Vagina (tissue), 2 donors: ENCODE measurements at places on chromosomes 13 and 19. TPM values are rescaled to one million over a fixed set of nuclear protein-coding genes. Genes with fewer than 3 reads are reported as not detected.

- H3K27me3 ChIP-seq = no peaks in the 10 kb centered on the region
- no peaks in the 10 kb centered on the region for H3K36me3 ChIP-seq
- no peak for DNase-seq
Measured at GRCh38 chr13:55038230-55038629, 2009.6 kb downstream of the OLFM4 start.

The NLRP4 gene
- total RNA-seq = not detected

- no peaks in the 10 kb centered on the region for H3K27me3 ChIP-seq
- peaks cover 5% of the 10 kb centered on the region for H3K4me1 ChIP-seq
Measured at GRCh38 chr13:112743451-112744167, 53.8 kb downstream of the ATP11A start.

DNA sequence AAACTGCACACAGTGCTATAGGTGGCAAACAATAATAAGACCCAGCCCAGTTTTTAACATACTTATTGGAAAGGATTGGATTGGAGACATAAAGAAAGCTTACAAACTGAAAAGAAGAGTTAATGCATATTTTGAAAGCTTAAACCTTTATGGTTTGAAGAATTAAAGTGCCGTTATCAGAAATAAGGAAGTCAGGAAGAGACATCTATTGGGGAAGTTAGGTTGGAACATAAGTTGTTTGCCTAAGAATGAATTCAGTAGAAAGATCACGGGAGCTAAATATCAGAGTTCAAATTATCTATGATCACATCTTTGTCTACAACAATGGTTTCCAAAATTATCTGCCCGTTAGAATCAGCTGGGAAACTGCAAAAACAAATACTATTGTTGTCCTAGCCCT, 767.9 kb downstream of the PCDH9 start:
- no peak overlapping the region for H3K27ac ChIP-seq
- H3K36me3 ChIP-seq = no peaks in the 10 kb centered on the region
- no peak for DNase-seq
- H3K4me1 ChIP-seq = no peaks in the 10 kb centered on the region
- H3K27me3 ChIP-seq = no peaks in the 10 kb centered on the region

GRCh38 chr19:19230999-19231398, 19.2 kb downstream of the NCAN start:
- H3K36me3 ChIP-seq = no peaks in the 10 kb centered on the region
- H3K4me3 ChIP-seq = no peak overlapping the region
- H3K4me1 ChIP-seq = no peaks in the 10 kb centered on the region
- H3K27ac ChIP-seq = no peak overlapping the region
- DNase-seq = no peak

DNA sequence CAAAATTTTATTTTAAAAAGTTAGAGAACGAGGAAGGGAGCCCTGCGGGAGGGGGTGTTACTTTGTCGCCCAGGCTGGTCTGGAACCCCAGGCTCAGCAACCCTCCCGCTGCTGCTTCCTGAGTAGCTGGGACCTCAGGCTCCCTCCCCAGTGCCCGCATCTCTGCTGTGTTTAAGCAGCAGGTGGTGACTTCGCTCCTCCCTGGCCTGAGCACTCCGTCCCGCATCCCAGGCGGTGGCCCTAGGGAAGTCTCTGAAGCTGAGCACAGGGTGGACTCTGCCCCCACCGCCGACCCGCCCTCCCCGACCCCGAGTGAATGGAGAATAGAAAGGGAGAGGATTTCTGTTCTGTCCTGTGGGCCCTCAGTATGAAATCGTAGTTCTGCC, 30.5 kb downstream of the ZNF701 start:
- no peak for DNase-seq
- peak overlapping the region; percentile 91 for H3K27ac ChIP-seq
- H3K27me3 ChIP-seq = no peaks in the 10 kb centered on the region
- H3K4me1 ChIP-seq = peaks cover 15% of the 10 kb centered on the region
- H3K36me3 ChIP-seq = no peaks in the 10 kb centered on the region

GRCh38 chr19:8451885-8452284, 7.1 kb downstream of the HNRNPM start:
- H3K4me3 ChIP-seq = no peak overlapping the region
- H3K27ac ChIP-seq = no peak overlapping the region
- no peak for DNase-seq
- H3K27me3 ChIP-seq = no peaks in the 10 kb centered on the region
- H3K36me3 ChIP-seq = peaks cover 19% of the 10 kb centered on the region

DNA sequence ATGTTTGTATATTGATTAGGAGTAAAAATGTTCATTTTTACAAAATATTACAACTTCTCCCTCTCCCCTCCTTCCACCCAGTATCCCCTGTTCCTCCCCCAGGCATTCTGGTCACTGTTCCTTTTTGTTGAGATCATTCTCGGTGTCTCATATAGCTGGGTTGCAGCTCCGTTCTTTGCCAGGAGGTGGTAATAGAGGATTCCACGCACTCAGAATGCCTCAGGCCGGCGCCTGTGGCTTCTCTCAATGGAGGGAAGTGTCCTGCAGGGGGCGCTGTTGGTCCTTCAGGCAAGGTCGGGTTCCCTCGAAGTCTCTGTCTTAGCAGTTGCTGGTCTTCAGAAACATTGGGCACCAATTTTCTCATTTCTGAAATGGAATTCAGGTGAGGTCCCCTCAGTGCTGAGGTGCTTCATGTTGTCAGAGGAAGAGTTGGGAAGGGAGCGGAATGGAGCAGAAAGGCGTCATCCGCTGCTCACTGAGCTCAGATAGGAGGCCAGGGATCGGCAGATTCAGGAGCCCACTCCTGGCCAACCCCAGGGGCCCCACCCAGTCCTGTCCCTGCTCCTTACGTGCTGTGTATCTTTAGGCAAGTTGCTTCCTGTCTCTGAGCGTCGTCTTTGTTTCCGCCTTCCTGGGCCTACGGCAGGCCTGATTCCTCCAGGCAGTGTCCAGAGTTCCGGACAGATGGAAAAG, 10.3 kb upstream of the GARIN5A start:
- no peak overlapping the region for H3K4me3 ChIP-seq
- H3K4me1 ChIP-seq = no peaks in the 10 kb centered on the region
- H3K27me3 ChIP-seq = no peaks in the 10 kb centered on the region
- H3K27ac ChIP-seq = no peak overlapping the region
- H3K36me3 ChIP-seq = peaks cover 9% of the 10 kb centered on the region
- DNase-seq = no peak

DNA sequence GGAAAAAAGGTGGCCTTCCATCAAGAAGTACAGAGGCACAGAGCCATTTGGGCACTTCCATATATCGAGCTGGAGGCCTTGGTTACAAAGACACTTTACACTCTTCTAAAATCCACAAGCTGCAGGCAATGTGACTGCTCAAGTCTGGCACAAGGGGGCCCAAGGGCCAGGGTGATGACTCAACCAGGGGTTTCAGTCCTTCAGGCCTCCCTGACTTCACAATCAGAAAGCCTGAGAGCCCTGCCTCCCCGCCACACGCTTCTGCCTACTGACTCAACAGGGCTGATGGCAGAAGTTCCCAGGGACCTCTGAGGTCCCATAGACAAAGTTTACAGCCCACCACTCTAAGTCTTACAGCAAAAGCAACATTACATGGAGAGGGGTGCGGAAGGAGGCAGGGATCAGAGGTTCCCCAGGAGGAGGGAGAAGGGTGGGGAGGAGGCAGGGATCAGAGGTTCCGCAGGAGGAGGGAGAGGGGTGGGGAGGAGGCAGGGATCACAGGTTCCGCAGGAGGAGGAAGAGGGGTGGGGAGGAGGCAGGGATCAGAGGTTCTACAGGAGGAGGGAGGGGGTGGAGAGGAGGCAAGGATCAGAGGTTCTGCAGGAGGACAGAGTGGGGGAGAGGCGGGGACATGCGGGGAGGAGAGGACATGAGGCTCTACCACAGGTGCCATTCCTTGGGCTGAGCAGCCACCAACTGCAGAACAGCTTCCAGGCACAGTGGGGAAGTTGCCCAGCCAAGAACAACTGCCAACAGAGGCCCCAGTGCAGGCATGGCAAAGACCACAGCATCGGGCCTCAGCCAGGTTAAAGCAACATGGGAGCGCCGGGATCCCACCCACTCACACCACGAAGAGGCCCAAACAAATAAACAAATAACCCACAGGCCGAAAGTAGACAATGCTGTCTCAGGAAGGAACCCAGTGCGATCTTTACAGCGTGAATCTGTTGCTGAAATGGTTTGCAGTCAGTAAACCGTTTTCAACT, 52.0 kb downstream of the SLC7A1 start:
- no peak for DNase-seq
- no peak overlapping the region for H3K4me3 ChIP-seq
- peaks cover 18% of the 10 kb centered on the region for H3K4me1 ChIP-seq
- H3K27me3 ChIP-seq = no peaks in the 10 kb centered on the region
- no peak overlapping the region for H3K27ac ChIP-seq
- no peaks in the 10 kb centered on the region for H3K36me3 ChIP-seq

DNA sequence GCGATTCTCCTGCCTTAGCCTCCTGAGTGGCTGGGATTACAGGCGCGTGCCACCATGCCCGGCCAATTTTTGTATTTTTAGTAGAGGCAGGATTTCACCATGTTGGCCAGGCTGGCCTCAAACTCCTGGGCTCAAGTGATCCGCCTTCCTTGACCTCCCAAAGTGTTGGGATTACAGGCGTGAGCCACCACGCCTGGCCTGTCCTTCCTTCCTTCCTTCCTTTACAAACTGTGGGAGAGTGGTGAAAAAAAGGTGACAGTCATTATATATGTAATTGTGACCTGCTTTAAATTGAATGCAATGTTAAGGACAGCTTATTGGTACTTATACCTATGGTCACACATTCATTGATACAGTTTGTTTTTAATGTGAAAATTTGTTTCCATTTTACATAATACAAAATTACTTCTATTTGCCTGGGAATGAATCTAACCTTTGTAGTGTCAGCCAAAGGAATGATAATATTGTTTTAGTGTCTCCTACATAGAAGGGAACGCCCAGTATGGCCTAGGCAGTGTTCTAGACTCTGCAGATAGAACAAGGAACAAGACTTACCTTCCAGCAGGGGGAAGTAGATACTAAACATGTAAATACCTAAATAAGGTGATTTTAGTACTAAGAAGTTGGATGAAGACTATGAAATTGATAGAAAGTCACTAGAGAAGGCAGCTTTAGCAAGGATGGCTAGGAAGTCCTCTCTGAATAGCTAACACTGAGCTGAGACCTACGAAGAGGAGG, 146.3 kb downstream of the GGACT start:
- H3K4me3 ChIP-seq = no peak overlapping the region
- no peaks in the 10 kb centered on the region for H3K27me3 ChIP-seq
- no peak overlapping the region for H3K27ac ChIP-seq
- no peaks in the 10 kb centered on the region for H3K4me1 ChIP-seq

The PPP5C gene
- 60.4 TPM for total RNA-seq

- H3K36me3 ChIP-seq = peaks cover 9% of the 10 kb centered on the region
- DNase-seq = no peak
- no peak overlapping the region for H3K27ac ChIP-seq
- H3K4me1 ChIP-seq = no peaks in the 10 kb centered on the region
- H3K27me3 ChIP-seq = no peaks in the 10 kb centered on the region
Measured at GRCh38 chr13:113468472-113469201, 15.3 kb upstream of the ADPRHL1 start.

GRCh38 chr13:48733739-48734335, 80.1 kb downstream of the CYSLTR2 start:
- H3K36me3 ChIP-seq = no peaks in the 10 kb centered on the region
- peaks cover 7% of the 10 kb centered on the region for H3K4me1 ChIP-seq
- H3K4me3 ChIP-seq = no peak overlapping the region
- no peaks in the 10 kb centered on the region for H3K27me3 ChIP-seq
- H3K27ac ChIP-seq = no peak overlapping the region
